ENCODE measurements at places on chromosomes 7 and 10.

GRCh38 chr10:86303626-86304025 lies 63.0 kb downstream of the GRID1 start:
- no peak for DNase-seq

GRCh38 chr7:55187701-55188491 lies 169.1 kb downstream of the EGFR start:
- DNase-seq: no peak

DNA sequence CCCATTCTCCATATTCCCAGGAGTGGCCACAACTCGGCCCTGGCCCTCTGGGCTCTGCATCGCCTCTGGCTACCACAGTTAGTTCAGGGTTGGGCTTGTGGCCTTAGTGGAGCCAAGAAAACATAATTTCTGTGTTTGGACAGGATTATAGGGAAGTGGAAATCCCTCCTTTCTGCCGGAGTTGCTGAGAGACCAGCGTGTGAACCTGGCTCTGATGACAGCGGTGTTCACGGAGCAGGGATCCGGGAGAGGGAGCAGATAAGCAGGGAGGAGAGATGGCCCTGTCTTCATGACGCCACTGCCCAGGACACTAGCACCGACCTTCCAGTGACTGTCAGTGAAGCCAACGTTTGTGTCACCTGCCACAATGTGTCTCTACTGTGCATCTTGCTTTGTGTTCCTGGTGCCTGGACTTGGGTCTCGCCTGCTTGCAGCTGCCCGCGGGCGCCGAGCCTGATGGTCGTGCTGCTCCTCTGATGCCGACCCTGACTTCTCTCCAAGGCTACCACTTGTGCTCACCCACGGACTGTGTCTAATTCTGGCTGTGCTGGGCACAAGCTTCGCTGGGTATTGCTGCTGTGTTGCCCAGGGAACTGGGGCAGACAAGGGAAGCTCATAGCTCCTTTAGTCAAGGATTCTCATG lies 67.0 kb upstream of the VIPR2 start:
- no peak for DNase-seq

GRCh38 chr7:81003326-81003725 lies 84.5 kb upstream of the SEMA3C start:
- no peak for DNase-seq

DNA sequence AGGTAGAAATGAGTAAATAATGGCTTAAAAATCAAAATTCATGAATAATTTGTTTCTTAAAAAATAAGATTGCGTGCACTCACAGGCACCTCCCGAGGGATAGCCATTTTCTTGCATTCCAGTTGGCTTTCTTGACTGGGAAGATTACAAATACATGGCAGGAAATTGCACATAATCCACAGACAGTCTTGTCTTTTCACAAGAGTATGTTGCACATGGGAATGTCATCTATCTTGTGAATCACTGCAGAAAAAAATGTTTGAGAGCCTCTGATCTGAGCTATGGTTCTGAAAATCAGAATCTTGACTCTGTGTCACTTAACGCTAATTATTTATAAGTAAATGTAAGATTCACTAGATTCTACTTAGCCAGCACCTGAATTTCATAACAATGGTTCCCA lies 74.1 kb upstream of the PRKG1 start:
- DNase-seq: no peak

DNA sequence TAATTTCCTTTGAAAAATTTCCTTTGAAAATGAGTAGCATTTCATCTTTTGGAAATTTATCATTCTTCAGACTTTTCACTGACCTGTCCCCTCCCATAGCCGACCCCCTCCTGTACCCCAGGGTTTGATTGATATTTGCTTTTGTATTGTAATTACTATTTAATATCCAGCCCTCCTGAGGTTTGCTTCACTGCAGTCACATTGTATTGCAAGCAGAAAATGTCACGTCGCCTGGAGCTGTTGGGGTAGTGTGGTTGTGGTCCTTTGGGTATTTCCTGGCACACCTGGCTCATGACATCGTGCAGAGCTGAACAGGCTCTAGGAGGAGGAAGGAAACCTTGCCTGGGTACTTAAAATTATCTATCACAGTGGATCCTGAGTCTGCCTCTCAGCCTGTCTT lies 116.1 kb downstream of the INSYN2A start:
- DNase-seq: no peak

DNA sequence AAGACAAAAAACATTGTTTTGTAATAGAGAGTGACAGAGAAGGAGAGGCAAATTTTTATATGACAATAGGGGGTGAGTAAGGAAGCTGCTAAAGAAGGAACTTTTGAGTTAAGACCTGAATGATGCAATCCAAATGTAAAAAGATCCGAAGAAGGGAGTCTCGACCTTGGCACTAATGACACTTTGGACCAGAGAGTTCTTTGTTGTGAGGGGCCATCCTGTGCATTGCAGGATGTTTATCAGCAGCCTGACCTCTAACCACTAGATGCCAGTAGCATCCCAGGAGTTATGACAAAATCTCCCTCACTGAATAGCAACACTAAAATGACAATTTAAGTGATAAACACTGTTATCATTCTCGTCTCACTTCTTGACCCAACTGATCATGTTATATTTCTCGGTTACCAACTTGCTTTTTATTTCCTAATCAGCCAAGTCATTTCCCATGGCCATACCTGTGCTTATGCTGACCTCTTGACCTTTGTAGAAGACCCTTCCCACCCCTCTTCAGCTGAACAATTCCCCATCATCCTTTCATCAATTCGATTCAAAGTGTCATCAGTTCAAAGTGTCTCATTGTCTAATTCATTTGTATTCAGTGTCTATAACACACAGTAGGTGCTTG lies 30.0 kb downstream of the DGKI start:
- DNase-seq: no peak

DNA sequence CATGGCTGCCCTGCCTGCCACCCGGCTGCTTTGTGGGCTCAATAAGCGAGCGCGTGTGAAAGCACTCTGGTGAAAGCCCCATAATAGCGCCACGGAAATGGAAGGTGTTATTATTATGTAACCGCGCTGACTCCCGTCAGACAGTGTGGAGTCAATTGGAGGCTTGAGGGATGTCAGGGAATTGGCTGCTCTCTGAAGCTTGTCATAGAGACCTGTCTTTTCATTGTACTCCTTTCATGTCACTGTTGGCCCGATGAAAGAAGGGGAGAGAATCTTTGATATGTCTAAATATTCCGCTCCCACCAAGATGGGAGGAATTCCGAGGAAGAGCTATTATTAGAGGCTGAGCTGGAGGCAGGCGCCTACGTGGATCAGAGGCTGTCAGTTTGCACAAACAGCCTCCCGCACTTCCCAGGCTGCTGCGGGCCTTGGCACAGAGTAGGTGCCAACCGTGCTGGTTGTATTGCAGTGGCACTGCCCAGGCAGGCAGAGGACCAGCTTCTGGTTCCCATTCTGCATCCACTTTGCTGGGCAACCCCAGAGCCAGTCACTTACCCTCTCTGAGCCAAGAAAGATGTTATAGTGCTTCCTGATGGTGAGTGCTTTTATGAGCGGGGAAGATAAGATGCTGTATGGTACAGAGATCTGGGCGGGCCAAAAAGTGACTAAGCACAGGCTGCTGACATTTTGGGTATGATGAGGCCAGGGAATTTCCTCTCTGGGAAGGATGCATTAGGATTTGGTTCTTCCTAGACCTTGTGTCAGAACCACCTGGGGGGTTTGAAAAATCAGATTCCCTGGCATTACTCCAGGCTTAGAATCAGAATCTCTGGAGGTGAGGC lies 151.4 kb downstream of the RPS24 start:
- no peak for DNase-seq

- no peak for DNase-seq
These were observed 179.3 kb downstream of the WNT2 start for GRCh38 chr7:117143580-117143979.

GRCh38 chr7:123916240-123916724 lies 8.8 kb upstream of the SPAM1 start:
- no peak for DNase-seq

GRCh38 chr7:122515404-122515803 lies 183.5 kb downstream of the RNF133 start:
- no peak for DNase-seq

- no peak for DNase-seq
These were observed 52.9 kb downstream of the C10orf67 start for GRCh38 chr10:23291551-23292334.

DNA sequence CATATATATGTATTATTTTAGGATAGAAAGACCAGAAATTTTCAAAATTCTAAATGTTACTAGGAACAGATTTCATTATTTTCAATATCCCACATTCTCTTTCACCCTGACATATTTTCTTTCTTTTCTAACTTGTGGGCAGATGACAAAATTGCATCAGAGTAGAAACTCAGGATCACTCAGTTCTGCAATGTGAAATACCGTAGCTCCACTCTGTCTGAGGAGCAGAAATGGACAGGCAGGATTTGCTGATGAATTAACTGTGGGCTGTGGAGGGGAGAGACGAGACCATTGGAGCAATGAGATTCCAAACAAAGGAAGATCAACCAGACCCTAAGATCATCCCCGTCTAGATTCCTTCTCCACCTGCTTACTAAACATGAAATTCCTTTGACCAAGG lies 37.0 kb upstream of the SVOPL start:
- DNase-seq: no peak

GRCh38 chr10:122147663-122148062 lies 123.4 kb upstream of the BTBD16 start:
- DNase-seq: no peak

DNA sequence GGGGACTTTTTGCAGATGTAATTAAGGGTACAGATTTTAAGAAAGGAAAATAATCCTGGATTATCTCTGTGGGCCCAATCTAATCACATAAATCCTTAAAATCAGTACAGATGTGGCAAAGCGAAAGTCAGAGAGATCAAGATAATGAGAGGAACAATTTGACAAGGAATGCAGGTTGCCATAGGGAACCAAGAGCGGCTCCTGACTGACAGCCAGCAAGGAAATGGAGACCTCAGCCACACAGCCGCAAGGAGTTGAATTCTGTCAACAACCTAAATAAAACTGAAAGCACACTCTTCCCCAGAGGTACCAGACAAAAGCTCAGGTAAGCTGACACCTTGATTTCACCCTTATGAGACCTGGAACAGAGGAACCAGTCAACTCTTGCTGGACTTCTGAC lies 3.4 kb upstream of the PNPLA8 start:
- DNase-seq: no peak

DNA sequence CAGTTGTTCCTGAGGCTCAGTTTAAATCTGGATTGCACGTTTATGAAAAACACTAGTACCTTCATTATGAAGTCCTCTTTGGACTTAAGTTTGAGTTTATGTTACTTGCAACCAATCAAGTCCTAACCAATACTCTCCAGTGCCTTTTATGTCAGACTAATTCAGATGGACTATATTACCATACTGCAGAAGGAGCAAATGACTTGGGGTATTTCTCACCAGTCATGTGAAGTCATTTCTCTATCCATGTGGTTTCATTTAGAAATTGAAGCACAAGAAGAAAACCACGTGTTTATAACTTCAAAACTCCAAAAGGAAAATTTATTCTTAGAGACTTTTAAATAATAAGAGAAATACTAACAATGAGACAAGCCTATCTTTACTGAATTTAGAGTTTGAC lies 201.6 kb downstream of the MBL2 start:
- DNase-seq: no peak

GRCh38 chr10:133133471-133134231 lies 26.4 kb upstream of the KNDC1 start:
- DNase-seq: no peak

- DNase-seq: no peak
These were observed 30.8 kb downstream of the PRLHR start for GRCh38 chr10:118564652-118565051.

GRCh38 chr10:121754666-121755065 lies 156.4 kb upstream of the FGFR2 start:
- no peak for DNase-seq

DNA sequence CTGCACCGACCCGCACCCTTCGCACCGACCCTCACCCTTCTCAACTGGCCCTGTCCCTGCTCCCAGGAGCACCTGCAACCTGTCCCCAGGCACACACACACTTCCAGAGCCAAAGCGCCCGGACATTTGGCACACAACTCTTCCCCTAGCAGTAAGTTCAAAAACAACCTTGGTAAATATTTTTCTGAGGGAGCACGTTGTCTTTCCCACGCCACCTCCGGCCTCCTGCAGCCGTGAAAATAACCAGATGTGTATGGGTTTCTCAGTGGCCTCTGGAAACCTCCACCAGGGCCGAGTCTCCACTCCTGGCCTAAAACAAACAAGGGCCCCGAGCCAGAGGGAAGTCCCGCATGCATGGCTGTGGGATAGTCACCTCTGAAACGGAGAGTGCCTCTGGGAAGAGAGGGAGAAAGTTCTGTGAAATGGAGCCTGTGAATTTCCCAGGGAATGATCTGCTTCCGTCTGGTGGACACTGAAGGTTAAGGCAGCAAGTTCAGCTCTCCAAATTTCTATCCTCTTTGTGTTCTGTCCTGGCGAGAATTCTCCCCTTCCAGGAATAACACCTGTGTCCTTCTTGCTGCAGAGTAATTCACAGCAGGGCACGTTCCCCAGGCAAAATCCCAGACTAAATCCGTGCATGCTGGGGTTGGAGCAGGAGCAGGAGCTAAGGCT lies 15.8 kb downstream of the PODXL start:
- DNase-seq: no peak

DNA sequence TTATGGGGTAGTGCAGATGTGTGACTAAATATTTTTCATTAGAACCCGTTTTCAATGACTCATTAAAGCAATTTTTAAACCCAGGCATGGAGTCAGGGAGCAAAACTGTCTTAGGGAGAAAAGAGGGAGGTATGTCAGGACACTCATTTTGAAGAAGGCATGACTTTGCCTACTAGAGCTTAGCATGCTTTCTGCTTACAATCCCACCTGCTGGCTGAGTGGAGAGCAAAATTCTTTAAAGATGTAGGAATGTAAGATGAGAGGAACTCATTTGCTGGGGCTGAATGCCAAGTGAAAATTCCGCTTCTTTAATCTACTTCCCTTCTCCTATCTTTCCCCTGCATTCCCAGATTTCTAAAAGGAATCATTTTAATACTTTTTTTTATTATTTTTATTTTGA lies 232.6 kb downstream of the GALNT17 start:
- no peak for DNase-seq

GRCh38 chr10:98956576-98957260 lies 278.9 kb downstream of the HPSE2 start:
- no peak for DNase-seq

DNA sequence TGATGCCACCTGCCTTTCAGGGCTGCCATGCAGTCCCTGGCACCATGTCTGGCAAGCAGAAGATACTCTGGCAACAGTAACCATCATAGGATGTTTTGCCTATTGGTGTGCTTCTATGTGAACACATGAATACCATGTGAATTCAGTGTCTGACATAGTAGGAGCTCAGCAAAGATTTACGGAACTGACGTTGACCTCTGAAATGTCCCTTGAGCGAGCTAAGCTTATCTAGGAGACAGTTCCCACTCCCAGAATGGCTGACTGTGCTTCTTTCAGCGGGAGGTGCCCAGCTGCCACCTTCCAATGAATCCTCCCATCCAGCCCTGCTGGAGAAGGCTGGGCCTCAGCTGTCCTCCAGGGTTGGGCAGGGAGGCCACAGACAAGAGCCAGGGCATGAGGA lies 71.2 kb upstream of the LRRC18 start:
- DNase-seq: no peak

DNA sequence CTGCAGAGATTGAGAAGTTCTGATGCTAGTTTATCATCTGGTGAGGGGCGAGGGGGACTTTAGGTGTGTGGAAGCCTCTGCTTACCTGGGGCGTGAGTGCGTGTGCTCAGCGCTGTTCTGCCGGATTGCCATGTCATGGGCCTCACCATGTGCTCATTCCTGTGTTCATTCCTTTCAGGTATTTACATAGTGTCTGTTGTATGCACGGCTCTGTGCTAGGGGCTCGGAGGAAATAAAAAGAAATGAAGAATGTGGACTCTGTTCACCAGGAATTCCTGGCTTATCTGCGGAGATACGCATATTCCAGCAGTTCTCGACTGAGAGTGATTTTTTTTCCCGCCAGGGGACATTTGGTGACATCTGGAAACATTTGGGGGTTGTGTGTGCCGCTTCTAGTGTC lies 152.0 kb downstream of the CAMK1D start:
- no peak for DNase-seq

Measured in stimulated activated naive CD4-positive, alpha-beta T cell treated with Interleukin-2 at 50 U/mL for 16 hours (primary cell).